ENCODE measurements at places on chromosomes 7 and 10.

DNA sequence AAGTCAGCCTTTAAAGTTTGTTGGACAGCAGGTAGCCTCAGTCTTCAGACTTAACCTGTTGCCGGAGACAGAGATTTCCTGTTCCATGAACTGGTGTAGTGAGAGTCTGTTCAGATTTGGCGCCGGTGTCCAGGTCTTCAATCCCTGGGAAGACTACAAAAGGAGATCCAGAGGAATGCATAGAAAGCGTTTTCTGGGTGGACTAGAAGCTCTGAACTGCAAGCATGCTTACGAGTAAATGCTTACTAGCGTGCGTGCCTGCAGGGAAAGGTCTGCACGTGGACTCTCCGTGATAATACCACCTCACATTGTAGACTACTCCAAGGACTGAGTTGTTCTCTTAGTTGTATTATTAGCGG lies 878 bp downstream of the GLRX3 start:
- peak; percentile 24 for DNase-seq

DNA sequence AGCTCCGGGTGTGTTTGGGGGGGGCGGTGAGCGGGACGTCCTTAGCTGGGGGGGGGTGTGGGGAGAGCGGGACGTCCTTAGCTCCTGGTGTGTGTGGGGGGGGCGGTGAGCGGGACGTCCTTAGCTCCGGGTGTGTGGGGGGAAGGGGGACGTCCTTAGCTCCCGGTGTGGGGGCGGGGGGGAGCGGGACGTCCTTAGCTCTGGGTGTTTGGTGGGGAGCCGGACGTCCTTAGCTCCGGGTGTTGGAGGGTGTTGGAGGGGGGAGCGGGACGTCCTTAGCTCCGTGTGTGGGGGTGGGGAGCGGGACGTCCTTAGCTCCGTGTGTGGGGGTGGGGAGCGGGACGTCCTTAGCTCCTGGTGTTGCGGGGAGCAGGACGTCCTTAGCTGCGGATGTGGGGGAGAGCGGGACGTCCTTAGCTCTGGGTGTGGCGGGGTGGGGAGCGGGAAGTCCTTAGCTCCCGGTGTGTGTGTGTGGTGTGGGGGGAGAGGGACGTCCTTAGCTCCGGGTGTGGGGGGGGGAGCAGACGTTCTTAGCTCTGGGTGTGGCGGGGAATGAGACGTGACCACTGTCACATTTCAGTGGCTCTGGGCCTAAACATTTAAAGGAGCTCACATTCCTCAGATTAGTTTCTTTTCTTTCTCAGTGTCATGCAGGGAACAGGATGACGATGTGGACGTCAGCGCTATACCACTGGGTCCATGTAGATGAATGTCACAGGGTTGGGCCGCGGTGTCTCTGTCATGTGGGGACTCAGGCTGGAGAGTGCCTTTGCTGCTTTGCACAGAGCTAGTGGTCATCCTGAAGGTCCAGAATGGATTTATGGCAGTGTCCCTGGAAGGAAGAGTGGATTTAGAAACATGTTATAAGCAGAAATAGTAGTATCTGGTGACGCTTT lies 7.5 kb downstream of the DYNC2I1 start:
- peak; percentile 92 for DNase-seq

DNA sequence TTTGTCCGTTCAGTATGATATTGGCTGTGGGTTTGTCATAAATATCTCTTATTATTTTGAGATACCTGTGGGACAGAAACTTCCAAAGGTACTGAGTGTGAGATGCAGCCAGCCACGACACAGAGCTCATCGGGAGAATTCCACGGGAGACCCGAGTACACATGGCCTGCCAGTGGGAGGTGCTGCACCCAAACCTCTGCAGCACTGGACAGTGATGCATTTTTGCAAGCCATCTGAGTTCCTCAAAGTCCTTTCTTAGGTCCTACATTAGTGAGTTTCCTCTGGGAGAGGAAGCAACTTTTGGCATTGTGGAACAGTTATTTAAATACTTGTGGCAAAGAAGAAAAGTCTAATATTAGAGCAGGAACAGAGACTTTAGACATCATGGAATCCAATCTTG lies 77.5 kb downstream of the ARID5B start:
- no peak for DNase-seq

- DNase-seq: no peak
Measured at GRCh38 chr10:86878983-86879713, 78.3 kb downstream of the MMRN2 start.

DNA sequence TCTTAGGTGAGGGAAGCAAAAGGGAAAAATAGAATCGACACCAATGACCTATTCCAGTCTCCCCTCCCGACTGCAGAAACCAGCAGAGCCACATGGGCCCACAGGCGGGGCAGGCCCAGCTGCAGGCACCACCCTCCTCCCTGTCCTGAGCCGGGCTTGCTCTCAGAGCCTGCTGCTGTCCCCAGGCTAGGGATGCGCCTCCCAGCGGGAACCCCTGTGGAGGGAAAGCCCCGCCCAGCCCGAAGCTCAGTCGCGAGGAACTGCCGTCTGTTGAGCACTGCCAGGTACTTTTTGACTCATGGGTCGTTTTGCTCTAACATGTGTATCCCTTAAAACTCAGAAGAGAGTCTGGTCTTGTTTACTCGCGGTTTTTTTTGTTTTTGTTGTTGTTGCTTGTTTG lies 124.5 kb upstream of the RET start:
- peak; percentile 4 for DNase-seq

- peak; percentile 46 for DNase-seq
Measured at GRCh38 chr10:90675621-90676020, 182.2 kb downstream of the HTR7 start.

DNA sequence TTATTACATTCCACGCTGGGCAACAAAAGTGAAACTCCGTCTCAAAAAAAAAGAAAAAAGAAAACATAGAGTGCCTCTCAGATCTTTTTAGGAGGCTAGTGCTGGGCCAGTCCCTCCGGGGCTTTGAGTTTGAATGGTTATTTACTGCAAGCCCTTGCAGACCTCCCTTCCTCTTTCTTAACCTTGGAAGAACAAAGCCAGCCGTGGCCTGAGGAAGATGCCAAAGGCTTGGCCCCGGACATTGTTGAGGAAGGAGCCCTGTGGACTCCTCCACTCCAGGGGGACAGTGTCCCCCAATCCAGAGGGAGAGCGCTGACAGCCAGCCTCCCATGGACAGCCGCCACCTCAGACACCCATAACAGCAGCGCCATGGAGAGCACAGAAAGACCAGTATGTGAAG lies 5.0 kb downstream of the TSPAN33 start:
- DNase-seq: no peak

GRCh38 chr7:121547544-121548092 lies 151.5 kb upstream of the FAM3C start:
- peak; percentile 63 for DNase-seq

DNA sequence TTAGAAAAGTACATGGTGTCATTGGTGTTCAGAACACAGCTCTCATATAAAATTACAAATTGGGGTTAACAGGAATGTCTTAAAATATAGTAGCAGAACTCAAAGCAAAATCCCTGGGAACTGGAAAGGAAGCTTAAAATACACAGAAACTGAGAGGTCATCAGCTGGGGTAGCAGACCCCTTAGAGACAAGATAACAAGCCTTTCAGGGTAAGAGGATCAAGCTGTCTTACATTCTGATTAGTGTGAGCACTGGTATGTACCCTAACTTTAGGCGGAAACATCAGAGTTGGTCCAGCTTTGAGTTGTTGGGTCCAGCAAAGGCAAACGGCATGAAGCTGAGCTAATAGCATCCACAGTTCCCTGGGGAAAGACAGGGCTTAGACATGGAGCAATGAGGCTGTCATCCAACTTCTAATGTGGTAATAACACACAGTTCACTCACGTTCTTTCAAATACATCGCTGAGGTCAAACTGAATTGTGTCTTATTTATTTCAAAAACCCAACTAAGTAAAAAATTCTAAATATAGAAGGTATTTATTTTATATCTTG lies 32.6 kb downstream of the ARHGAP21 start:
- DNase-seq: peak; percentile 35

- DNase-seq: no peak
Measured at GRCh38 chr7:29328045-29328444, 133.5 kb downstream of the CHN2 start.

GRCh38 chr7:1346851-1347250 lies 112.4 kb downstream of the MICALL2 start:
- DNase-seq: no peak

GRCh38 chr7:103941976-103942375 lies 47.5 kb downstream of the RELN start:
- DNase-seq: no peak

- no peak for DNase-seq
Measured at GRCh38 chr7:13069841-13070240, 382.4 kb downstream of the ARL4A start.

GRCh38 chr10:51119441-51119840 lies 45.2 kb downstream of the PRKG1 start:
- no peak for DNase-seq

- no peak for DNase-seq
Measured at GRCh38 chr10:131346456-131346855, 34.9 kb upstream of the TCERG1L start.

Measured in fibroblast of skin of right biceps (primary cell).